ENCODE measurements at places on chromosomes 16 and 17. TPM values are rescaled to one million over a fixed set of nuclear protein-coding genes. Genes with fewer than 3 reads are reported as not detected.

The KRTAP4-4 gene
- not detected for total RNA-seq

The AGRP gene
- total RNA-seq, result not detected

The CTRB1 gene
- total RNA-seq, result not detected

The KRTAP3-2 gene
- not detected for total RNA-seq

The KLHL10 gene
- total RNA-seq, result under 0.01 TPM

The UMOD gene
- total RNA-seq, result not detected

The DHRS7C gene
- not detected for total RNA-seq

The MMP25 gene
- under 0.01 TPM for total RNA-seq

The OR1G1 gene
- total RNA-seq, result not detected

The TOM1L1 gene
- not detected for total RNA-seq

The C16orf46 gene
- 0.51 TPM for total RNA-seq

The FA2H gene
- not detected for total RNA-seq

The KRT36 gene
- 0.38 TPM for total RNA-seq

The RAD51D gene
- 7.7 TPM for total RNA-seq

The PYY gene
- total RNA-seq, result not detected

The SGCA gene
- not detected for total RNA-seq

The PLXDC1 gene
- total RNA-seq, result not detected

The VAT1 gene
- 225 TPM for total RNA-seq

The KLHL36 gene
- total RNA-seq, result 49.6 TPM

The MFAP4 gene
- not detected for total RNA-seq

The ITPRIPL2 gene
- 21.8 TPM for total RNA-seq

The TRIM47 gene
- total RNA-seq, result 74.0 TPM

The KRTAP4-3 gene
- total RNA-seq, result not detected

The PERCC1 gene
- not detected for total RNA-seq

The SCN4A gene
- 0.13 TPM for total RNA-seq

The NPIPA2 gene
- total RNA-seq, result not detected

The GDPD1 gene
- 1.1 TPM for total RNA-seq

The SLC38A8 gene
- total RNA-seq, result not detected

The KREMEN2 gene
- total RNA-seq, result not detected
